ENCODE measurements at places on chromosomes 11 and 22.

GRCh38 chr11:110286298-110287040 lies 9.9 kb downstream of the RDX start:
- no peak for DNase-seq

DNA sequence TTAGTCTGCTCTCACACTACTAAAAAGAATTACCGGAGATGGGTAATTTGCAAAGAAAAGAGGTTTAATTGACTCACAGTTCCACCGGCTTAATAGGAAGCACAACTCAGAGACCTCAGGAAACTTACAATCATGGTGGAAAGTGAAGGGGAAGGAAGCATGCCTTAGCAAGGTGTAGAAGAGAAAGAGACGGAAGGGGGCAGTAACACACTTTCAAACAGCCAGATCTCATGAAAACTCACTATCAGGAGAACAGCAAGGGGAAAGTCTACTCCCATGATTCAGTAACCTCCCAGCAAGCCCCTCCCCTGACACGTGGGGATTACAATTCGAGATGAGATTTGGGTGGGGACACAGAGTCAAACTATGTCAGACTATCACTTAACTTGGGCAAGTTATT lies 236.6 kb upstream of the ANO3 start:
- no peak for DNase-seq

DNA sequence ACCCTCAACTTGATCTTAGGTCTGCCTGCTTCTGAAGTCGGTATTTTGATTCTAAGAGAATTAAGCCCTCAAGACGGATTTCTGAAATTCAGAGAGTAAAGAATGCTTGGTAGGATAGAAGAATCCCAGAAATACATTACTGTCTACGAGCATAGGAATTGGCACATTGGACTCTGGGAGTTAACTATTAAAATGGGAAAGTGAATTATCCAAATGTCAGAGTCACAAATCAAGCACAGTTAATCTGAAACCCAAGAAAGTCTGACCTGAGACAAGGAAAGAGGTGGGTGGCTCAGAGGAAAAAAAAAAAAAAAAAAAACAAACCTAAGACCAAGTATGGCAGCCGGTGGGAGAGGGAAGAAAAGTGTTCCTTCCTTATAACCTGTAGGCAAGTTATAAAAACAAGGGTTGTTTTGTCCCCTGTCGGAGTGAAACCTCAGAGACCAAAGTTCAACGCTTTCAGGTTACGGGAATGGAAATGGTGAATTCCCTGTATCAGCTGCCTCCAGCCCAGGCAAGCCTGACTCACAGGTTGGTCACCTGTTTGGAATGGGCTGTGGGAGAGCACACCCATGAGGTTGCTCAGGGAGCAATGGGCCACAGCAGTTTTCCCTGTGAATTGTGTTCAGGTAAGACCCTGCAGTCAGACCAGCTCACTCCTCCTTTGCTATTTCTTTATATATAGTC lies 139.0 kb downstream of the ETS1 start:
- DNase-seq: no peak

GRCh38 chr22:30535182-30535581 lies 11.4 kb downstream of the SEC14L6 start:
- DNase-seq: no peak

- DNase-seq: no peak
These were observed 17.8 kb upstream of the P2RY2 start for GRCh38 chr11:73200256-73200655.
